ENCODE measurements at places on chromosomes 2 and 18.

DNA sequence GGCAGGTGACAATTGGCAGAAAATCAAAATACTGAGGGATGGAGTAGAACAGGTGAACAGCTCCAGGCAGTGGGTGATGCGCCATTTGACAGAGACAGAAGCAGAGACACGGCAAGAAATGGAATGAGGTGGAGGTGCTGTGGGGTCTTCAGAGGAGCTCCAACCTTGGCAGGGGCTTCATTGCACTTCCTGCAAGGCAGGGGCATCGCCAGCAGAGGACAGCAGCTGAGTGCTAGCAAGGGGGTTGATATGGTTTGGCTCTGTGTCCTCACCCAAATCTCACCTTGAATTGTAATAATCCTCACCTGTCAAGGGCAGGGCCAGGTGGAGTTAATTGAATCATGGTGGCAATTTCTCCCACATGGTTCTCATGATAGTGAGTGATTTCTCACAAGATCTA, 42.8 kb downstream of the CCDC68 start:
- DNase-seq: no peak

DNA sequence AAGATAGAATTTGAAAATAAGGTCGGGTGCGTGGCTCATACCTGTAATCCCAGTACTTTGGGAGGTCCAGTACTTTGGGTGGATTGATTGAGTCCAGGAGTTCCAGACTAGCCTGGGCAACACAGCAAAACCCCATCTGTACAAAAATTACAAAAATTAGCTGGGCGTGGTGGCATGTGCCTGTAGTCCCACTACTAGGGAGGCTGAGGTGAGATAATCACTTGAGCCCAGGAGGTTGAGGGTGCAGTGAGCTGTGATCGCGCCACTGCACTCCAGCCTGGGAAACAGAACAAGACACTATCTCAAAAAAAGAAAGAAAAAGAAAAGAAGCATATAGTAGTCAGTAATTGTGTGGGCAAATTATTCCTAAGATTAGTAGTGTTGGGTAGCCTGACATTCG, 194.2 kb upstream of the ALPP start:
- DNase-seq: no peak

GRCh38 chr18:48765053-48765452, 185.7 kb downstream of the SMAD7 start:
- no peak for DNase-seq

DNA sequence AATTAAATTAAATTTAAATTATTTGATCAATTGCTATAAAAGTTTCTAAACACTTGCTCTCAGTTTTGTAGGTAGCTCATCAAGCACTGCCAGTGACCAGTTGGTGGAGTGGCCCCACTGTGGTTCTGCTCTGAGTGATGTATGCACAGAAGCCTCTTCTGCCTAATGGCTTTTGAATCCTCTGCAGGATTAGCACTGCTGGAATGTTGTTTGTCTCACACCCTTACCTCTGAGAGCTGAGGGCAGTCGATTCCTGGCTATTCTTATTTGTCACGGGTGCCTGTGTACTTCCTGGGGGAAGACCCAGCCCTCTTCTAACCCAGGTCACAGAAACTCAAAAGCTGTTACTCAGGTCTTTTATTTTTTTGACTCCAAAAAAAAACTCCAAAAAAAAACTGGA, 9.5 kb downstream of the CAPN14 start:
- no peak for DNase-seq

- DNase-seq: peak; percentile 64
Observed at GRCh38 chr2:45826884-45827635, 175.6 kb downstream of the PRKCE start.

GRCh38 chr2:145091967-145092366, 572.0 kb upstream of the ZEB2 start:
- DNase-seq: no peak

GRCh38 chr2:237075749-237076599, 9.7 kb upstream of the COPS8 start:
- DNase-seq: no peak

- no peak for DNase-seq
Observed at GRCh38 chr2:227407591-227408151, 19.9 kb upstream of the SCYGR1 start.

GRCh38 chr2:120735746-120736170, at the start of gene GLI2:
TSS of gene GLI2 (plus strand) at chr2:120735868. CDS start at chr2:120797321, 61,453 bp downstream.
- peak; percentile 95 for DNase-seq

GRCh38 chr2:140481136-140481535, 1649.7 kb downstream of the LRP1B start:
- DNase-seq: peak; percentile 7

GRCh38 chr18:26227051-26227670, 916 bp downstream of the TAF4B start:
- peak; percentile 26 for DNase-seq

- no peak for DNase-seq
Observed at GRCh38 chr2:70829916-70830315, 5.7 kb downstream of the CD207 start.

GRCh38 chr18:70024829-70025228, 77.2 kb upstream of the CD226 start:
- no peak for DNase-seq

DNA sequence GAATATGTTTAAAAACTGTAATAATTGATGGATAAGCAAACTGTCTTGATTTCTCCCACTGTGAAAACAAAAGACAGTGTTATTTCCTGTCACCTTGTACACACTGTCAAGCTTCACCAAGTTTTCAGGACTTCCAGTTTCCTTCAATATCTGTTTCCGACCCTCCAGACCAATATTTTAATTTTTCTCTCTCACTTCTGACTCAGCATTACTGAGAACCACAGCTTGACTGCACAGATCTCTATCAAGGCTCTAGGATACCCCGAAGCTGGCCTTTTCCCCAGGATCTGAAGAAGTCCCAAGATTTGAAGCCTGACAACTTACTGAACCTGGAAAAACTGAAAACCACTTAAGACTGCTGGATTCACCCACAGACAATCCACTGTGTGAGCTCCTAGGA, 13.2 kb upstream of the SULT1C3 start:
- DNase-seq: no peak

- DNase-seq: no peak
Observed at GRCh38 chr2:100124761-100125160, 17.6 kb downstream of the AFF3 start.

GRCh38 chr2:226387499-226387942, 412.1 kb downstream of the IRS1 start:
- DNase-seq: no peak

- DNase-seq: peak; percentile 53
Observed at GRCh38 chr2:55901322-55901721, 22.3 kb downstream of the EFEMP1 start.

GRCh38 chr2:127069003-127069402, 38.0 kb downstream of the BIN1 start:
- no peak for DNase-seq

- peak; percentile 82 for DNase-seq
Observed at GRCh38 chr2:201909961-201910361, 103.6 kb downstream of the CDK15 start.

All from adipocyte (in vitro differentiated cells).